ENCODE measurements at places on chromosomes 4 and X.

GRCh38 chr4:89009115-89009514 is 47.9 kb downstream of the FAM13A start:
- peak; percentile 7 for DNase-seq

DNA sequence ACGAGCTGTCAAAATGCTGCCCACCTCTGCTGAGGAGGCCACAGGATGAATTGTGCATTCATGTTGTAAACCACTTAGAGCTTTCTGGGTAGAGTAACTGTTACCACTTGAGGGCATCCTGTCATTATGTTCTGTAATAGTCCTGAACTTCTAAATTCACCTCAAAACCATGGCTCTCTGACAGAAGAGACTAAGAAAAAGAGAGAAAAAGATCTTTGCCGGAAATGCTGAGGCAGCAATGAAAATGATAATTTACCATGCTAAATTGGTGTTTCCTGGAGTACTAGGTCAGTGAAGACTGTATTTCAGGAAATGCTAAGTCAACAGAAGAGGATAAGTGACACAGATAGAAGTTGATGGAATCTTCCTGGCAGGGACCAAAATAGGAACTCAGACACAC is 942.3 kb upstream of the SLIT2 start:
- peak; percentile 18 for DNase-seq

DNA sequence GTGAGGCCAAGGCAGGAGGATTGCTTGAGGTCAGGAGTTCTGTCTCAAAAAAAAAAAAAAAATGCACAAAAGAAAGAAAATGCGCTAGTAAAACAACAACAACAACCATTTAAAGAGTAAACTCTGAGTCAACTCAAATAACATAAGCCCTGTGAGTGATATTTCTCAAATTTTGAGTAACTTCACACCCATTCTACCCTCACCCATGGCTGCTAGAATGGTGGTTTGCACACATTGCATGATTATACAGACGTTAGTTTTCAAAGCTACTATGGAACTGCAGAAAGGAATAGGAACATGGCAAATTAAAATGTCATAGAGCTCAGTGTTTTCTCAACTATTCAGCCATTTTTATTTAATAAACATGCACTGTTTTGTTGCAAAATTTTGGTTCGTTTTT is 145.9 kb downstream of the OPHN1 start:
- DNase-seq: no peak

- no peak for DNase-seq
These were observed 12.4 kb downstream of the LAP3 start for GRCh38 chr4:17589355-17589754.

- peak; percentile 67 for DNase-seq
These were observed 157.6 kb downstream of the GASK1B start for GRCh38 chr4:158015241-158015640.

DNA sequence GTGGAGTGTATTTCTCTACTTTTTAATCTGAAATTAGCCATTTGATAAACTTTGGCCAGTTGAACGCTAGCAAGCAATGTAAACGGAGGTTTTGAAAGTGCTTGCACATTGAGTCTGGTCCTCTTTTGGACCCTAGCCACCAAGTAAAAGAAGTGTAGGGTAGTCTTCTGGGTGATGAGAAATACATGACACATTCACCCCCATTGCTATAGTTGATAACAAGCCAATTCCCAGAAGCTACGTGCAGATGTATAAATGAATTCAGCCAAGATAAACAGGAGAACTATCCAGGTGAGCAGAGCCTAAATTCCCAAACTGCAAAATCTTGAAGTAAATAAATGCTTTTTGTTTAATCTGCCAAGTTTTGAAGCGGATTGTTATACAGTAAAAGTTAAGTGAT is 965.4 kb upstream of the GRIA3 start:
- no peak for DNase-seq

- no peak for DNase-seq
These were observed 51.2 kb downstream of the HMX1 start for GRCh38 chr4:8820178-8821102.

- DNase-seq: no peak
These were observed 42.5 kb downstream of the TFDP3 start for GRCh38 chrX:133175605-133176004.

- no peak for DNase-seq
These were observed 179.3 kb upstream of the STS start for GRCh38 chrX:6968231-6968630.

- DNase-seq: no peak
These were observed 23.4 kb upstream of the ACSL1 start for GRCh38 chr4:184849185-184849584.

- DNase-seq: no peak
These were observed 102.9 kb upstream of the ARSJ start for GRCh38 chr4:114082348-114082747.

GRCh38 chrX:110743679-110744340 is 51.8 kb downstream of the CHRDL1 start:
- no peak for DNase-seq

DNA sequence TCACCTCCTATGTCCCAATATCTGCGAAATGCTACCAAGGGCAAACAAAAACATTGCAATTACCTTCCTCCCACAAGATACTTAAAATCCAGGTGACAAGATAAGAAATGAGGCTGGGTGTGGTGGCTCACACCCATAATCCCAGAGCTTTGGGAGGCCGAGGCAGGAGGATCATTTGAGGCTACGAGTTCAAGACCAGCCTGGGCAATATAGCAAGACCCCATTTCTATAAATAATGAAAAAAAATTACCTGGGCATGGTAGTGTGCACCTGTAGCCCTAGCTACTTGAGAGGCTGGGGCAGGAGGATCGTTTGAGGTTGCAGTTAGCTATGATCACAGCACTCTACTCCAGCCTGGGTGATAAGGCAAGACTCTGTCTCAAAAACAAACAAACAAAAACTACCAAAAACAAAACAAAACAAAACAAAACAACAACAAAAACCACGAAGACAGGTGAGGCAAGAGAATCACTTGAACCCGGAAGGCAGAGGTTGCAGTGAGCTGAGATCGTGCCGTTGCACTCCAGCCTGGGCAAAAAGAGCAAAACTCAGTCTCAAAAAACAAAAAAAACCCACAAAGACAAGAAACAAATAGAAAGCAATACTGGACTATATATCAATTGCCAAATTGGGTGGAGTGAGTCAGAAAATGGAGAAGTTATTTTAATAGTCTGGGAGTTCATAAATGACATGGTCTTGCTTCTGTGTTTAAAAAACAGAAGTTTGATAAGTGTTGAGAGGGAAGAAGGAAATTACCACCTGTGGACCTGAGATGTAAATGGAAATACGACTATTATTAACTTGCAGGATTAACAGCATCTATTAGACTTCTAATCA is 176.5 kb downstream of the FBXW7 start:
- no peak for DNase-seq

DNA sequence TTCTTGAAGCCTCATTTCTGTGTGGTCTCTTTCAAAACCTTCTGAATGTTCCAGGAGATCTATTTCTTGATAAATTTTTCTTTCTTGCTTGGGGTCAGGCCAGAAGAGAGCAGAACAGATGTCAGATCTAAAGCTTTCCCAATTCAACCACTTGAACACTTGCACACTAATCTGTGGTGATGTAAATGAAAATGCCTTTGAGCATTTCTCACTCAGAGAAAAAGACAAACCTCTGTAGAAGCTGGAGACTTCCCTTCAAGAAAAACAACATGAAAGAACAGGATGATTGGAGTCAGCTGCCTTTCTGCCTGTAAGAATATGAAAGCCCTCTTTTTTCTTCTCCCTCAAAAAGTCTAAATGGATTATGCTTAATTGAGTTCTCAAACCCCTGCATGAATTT is 11.2 kb downstream of the IGFBP7 start:
- DNase-seq: no peak

- DNase-seq: peak; percentile 37
These were observed 9.9 kb downstream of the FAM200B start for GRCh38 chr4:15691346-15692135.

- peak; percentile 3 for DNase-seq
These were observed 389.0 kb upstream of the ZFP42 start for GRCh38 chr4:187606581-187606980.

DNA sequence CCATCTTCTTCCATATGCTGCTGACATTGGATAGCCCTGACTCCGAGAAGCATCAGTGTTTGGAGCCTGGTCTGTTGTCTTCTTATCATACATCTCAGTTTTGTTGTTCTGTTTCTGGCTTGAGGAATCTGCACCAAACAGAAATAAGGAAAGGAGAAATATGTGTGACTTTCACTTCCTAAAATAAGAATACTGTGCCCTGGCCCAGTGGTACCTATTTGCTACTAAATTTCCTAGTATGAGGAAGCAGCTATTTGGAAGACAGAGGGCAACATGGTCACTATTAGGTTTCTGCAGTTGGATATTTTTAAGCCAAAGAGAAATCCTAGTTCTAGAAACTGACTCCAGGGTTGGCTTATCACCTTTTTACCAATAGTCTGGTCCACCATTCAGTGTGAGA is 16.8 kb downstream of the CT47C1 start:
- no peak for DNase-seq

- DNase-seq: no peak
These were observed 19.4 kb upstream of the UFSP2 start for GRCh38 chr4:185445209-185445608.

GRCh38 chr4:101337688-101338087 is 9.6 kb downstream of the PPP3CA start:
- peak; percentile 17 for DNase-seq

DNA sequence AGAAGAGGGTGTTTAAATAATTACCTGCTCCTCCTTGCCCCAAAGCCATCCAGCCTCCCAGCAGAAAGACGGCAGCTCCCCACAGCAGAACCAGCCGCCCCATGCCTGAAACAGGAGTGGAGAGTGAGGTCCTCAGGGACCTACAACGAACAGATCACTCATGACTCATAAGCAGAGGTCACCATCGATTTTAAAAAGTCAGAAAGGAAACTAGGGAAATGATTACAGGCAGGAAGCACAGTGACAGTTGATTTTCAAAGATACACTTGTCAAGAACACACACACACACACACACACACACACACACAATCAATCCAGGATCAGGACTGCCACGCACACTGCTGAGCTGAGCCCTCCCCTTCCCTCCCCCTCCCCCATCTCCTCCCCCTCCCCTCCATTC is at the start of gene CRLF2:
Gene CRLF2, minus strand, starts transcription at position 118 of the 400 bp plus-strand sequence. Its CDS starts 15 bp downstream, at position 103.
- no peak for DNase-seq

GRCh38 chr4:126599746-126600145 is 1033.0 kb upstream of the INTU start:
- no peak for DNase-seq
